ENCODE measurements at places on chromosomes 7 and 10. TPM values are rescaled to one million over a fixed set of nuclear protein-coding genes. Genes with fewer than 3 reads are reported as not detected.

GRCh38 chr7:19491821-19492452, 216.9 kb downstream of the POLR1F start:
- DNase-seq = no peak

DNA sequence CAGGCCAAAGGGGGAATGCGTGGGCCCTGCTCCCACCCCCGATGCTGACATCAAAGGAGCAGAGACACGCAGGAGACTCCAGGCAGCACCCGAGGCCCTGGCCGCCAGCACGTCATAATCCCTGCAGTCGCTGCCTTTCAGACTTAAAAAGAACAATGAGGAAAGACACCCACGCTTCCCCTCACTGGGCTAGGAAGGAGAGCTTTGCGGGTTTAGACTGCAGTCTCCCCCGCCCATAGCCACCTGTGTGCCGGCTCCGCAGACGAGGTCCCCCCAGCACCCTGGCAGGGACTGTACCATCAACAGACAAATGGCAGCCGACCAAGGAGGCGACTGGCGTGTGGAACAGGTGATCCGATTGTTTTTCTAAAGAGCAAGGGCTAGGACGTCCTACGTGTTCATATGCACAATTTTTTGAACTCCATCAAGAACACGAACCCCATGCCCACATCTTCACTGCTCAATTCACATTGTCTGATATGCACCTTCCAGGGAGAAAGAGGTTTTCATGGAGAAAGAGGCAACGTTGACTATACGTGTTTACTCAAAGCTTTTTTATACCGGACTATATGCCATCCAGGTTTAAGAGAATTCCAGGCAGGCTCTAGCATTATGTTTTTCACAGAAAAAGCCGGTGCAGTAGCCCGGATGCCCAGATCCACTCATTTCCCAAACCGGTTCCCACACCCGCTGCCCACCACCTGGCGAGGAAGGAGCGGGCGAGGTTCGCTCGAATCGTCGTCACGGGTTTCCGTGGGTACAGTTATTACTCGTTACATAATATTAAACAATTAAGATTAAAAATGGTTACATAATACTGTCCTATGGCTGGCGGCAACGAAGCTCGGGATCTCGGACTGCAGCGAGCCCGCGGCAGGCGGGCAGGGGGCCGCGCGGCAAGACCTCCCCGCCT, 1.1 kb downstream of the GRB10 start:
- DNase-seq = peak; percentile 44

DNA sequence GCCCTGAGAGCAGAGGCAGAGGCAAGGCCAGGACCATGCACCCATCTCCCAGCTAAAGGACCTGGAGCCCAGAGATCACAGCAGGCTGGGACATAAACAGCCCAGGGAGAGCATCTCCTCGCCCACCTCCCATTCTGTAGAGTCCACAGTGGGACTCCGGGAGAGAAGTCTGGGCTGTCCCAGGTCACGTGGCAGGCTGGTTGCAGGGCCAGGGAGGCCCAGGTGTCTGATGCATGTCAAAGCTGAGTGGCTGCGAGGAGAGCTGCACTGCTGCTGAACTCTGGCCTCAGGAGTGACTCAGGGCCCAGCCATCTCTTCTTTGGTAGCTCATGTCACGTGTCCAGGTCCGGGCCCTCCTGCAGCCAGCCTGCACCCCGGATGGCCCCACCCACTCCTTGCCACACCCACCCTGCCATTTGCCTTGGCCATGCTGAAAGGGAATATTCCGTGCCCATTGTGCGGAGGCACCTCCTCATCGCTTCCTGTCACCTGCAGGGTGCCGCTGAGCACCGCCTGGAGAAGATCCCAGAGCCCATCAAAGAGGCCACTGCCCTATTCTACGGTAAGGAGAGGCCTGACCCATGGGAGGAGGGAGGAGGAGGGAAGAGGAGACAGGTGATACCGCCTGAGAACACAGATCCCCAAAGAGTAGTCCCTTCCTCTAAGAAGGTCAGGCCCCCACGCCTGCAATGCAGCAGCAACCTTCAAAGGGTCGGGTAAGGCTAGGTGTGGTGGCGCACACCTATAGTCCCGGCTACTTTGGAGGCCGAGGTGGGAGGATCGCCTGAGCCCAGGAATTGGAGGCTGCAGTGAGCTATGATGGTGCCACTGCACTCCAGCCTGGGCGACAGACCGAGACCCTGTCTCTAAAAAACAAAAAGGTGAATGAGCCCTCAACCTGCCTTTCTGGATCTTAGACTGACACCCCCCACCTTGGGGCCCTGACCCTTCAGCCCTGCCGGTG, 12.6 kb upstream of the SH2B2 start:
- DNase-seq = no peak

GRCh38 chr10:69004821-69005220, 16.2 kb downstream of the KIFBP start:
- no peak for DNase-seq

- DNase-seq = peak; percentile 57
Observed at GRCh38 chr7:126805351-126805750, 447.4 kb downstream of the GRM8 start.

DNA sequence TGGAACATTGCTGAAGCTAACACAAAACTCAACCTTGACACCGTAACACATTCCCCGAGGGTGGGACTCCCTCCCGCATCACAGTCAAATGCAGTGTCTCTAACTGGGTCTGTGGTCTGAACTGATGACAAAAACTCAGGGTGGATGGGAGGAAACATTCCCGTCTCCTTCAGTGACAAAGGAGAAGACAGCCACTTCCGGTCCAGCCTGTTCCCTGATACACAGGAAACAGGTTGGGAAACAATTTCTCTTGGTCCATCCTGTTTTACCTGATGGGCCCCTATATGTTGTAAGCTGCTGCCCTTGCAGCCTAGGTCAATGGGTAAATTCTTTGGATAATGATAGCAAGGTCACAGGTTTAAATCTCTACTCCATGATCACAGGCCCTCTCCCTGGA, 20.4 kb downstream of the SLC13A4 start:
- no peak for DNase-seq

GRCh38 chr10:26361971-26362370, 76.2 kb upstream of the APBB1IP start:
- DNase-seq = no peak

GRCh38 chr10:133379152-133379800, at the start of gene PAOX:
Gene PAOX (plus strand): TSS chr10:133379262. CDS start chr10:133379317, 55 bp downstream.
- DNase-seq = peak; percentile 82

- no peak for DNase-seq
Observed at GRCh38 chr10:62063795-62064472, 162.4 kb downstream of the ARID5B start.

- no peak for DNase-seq
Observed at GRCh38 chr7:135224027-135224426, 9.6 kb upstream of the STRA8 start.

DNA sequence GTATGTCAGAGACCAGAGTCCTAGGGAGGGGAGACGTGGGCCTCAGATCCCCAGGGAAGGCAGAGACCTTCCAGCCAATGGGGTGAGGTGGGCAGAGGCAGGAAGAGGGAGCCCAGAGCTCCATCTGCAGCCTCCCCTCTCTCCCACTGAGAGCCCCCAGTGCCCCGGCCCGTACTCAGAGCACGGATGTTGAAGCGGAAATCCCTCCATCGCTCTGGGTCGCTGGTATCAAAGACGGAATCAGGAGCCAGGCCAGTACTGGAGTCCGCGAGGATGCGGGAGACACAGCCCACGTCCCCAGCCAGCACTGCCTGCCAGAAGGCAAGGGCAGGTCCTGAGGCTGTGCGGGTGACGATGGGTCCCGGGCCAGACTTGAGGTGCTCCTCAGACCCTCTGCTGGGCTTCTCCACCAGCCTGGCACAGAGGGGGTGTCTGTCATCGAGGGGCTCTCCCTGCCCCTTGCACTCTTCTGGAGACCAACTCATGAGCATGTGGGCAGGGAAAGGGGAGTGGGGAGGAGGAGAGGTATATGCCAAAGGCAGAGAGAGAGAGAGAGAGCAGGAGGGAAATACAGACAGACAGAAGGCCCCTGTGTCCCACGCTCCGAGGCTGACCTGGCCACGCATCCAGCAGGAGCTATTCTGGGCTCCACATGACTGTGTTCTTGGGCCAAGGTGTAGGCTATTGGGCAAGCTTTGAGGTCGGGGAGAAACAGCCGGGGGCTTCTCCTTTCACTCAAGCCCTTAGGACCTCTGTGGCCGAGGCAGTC, at the start of gene ASB10:
Gene ASB10 (minus strand): TSS at position 611 of the 769 bp plus-strand sequence. CDS start 120 bp downstream, at position 491.
- no peak for DNase-seq

GRCh38 chr10:78764846-78765430, 303.8 kb upstream of the ZMIZ1 start:
- peak; percentile 17 for DNase-seq

DNA sequence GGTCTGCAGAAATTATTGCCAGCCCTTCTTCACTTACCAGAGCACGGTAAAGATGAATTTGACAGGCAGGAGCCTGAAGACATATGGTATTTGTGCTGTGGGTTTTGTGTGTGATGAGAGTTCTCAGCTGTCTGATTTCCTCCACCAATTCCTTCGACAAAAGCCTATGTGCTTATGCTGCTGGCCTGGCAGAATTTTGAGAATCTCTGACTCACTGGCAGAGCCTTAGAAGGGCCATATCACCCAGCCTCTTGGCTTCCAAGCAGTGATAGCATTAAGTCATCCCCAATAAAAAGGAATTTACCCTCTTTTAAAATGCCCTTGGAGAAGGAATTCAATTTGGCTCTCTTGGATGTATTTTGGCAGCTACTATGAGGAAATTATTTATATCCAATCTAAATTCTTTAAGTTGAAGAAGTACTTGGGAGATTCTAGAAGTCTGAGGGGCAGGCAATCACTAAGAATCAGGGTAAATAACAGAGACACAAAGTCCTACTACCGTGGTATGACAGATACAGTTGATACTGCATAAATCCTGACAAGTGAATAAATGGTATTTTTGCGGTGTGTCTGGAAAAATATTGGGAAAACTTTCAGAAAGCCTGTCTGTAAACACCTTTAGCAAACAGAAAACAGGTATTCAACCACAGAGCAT, 68.6 kb upstream of the EFCAB10 start:
- DNase-seq = no peak

- no peak for DNase-seq
Observed at GRCh38 chr7:143512488-143513340, 35.0 kb downstream of the TAS2R41 start.

GRCh38 chr7:96521068-96521894, 188.4 kb downstream of the SEM1 start:
- no peak for DNase-seq

GRCh38 chr7:66050990-66051448, 24.6 kb upstream of the ASL start:
- no peak for DNase-seq

GRCh38 chr7:137950967-137951366, 50.9 kb downstream of the CREB3L2 start:
- no peak for DNase-seq

GRCh38 chr7:109354000-109354399, 784.3 kb downstream of the DNAJB9 start:
- no peak for DNase-seq

DNA sequence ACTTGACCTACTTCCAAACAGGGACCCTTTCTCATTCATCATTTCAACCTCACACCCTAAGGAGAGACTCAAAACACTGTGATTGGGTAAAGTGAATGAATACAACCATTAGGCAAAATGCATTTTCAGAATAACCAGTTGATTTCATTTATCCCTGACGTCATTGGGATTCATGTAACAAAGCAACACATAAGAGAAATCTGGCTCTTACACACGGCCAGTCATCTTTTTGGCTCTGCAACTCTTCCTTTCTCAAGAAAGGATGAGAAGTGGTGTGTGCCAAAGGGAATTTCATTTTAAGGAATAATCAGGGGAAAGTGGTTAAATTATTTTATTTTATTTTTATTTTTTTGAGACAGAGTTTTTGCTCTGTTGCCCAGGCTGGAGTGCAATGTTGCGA, 83.1 kb downstream of the CPVL start:
- no peak for DNase-seq

GRCh38 chr10:120593693-120594092, 136.7 kb downstream of the PLPP4 start:
- DNase-seq = peak; percentile 28

- peak; percentile 62 for DNase-seq
Observed at GRCh38 chr7:65233409-65234034, 140.1 kb upstream of the ZNF92 start.

DNA sequence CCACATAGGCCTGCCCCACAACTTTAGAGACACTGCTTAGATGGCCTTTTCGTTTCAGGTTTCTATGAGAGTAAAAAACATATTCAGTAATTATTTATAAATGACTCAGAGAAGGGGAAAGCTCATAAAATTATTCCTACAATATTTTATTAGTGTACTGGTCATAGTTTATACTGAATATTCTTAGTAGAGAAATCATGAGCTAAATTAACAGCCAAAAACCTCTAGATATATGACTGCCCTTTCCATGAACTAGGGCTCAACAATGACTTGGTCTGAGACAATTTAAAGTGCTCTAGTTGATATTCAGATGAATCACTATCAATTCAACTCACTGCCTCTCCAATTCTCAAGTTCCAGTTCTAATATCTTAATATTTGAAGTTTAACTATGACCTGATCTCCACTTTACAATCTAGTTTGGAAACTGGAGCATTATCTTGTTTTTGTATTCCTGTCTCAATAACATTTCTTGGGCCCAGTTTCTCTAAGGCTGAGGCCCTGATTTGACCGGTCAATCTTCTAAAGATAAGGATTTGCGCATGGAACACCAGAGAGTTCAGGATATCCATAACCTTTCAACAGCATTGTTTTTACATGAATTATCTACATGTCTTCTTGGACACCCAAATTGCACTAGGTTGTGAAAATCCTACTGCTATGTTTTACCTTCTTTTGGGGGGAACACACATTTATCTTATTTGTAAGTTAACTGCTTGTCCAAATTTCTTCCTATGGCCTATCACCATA, 141.6 kb downstream of the DGKB start:
- no peak for DNase-seq

The SLC13A1 gene
- total RNA-seq = not detected

The GALNT17 gene
- 108 TPM for total RNA-seq

The RAB19 gene
- total RNA-seq = 5.1 TPM

The GLRX3 gene
- total RNA-seq = 119 TPM

The SLC29A3 gene
- 15.4 TPM for total RNA-seq

The OR2A42 gene
- not detected for total RNA-seq

The FKBP6 gene
- total RNA-seq = not detected

The MPP7 gene
- 4.1 TPM for total RNA-seq

All from endodermal cell (in vitro differentiated cells).